ENCODE measurements at places on chromosomes 16 and 17. TPM values are rescaled to one million over a fixed set of nuclear protein-coding genes. Genes with fewer than 3 reads are reported as not detected.

DNA sequence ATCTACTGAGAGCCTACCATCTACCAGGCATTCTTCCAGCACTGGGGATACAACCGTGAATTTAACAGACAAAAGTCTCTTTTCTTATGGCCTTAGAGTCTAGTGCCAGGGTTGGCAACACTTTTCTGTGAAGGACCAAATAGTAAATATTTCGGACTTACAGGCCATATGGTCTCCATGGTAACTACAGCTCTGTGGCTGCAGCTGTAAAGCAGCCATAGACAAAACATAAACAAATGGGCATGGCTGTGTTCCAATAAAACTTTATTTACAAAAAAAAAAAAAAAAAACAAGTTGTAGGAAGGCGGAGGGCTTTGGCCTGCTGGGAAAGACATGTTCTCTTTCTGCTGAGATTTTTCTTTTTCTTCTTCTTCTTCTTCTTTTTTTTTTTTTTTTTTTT lies 98.7 kb downstream of the ABCC12 start:
- H3K36me3 ChIP-seq: no peaks in the 10 kb centered on the region
- H3K27me3 ChIP-seq: no peaks in the 10 kb centered on the region
- no peak overlapping the region for H3K27ac ChIP-seq
- no peaks in the 10 kb centered on the region for H3K4me1 ChIP-seq

Gene EPX
- not detected for total RNA-seq

DNA sequence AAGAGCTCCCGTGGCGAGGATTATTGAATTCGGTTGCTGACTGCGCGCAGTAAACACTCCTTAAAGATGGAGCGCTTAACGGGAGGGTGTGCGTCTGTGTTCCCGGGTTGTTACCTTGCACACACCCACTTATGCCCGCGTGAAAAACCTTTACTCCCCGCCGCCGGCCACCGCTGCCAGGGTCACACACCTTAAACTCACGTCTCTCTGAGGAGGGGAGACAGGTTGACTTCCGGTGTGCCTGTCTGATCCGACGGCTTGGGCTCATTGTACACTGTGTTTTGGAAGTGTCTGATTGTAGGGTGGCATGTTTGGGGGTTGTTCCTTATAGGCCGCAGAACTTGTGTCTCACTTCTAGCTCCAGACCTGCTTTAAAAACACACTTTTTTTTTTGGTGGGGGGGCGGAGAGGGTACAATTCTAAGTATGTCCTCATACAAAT lies 66.8 kb downstream of the KPNA2 start:
- H3K27me3 ChIP-seq: no peaks in the 10 kb centered on the region
- H3K4me1 ChIP-seq: peaks cover 47% of the 10 kb centered on the region
- peak overlapping the region; percentile 91 for H3K27ac ChIP-seq
- no peaks in the 10 kb centered on the region for H3K36me3 ChIP-seq
- peak; percentile 68 for DNase-seq

DNA sequence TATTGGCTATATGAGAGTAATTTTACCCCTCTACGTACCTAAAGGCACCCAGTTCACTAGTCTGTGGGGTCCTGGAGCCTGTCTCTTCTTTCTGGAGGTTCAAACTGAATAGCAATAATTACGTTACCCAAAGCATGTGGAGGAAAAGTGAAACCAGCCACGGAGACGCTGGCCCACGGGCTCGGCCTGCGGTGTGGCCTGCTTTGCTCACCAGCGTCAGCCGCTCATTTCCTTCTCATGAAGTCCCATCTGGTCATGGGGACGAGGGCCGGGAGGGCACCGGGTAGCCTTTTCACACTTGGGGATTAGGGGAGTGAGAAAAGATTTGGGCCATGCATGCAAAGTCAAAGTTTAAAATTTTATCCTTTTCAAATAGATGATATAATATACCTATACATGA lies 26.9 kb downstream of the ELAC2 start:
- H3K4me1 ChIP-seq: peaks cover 3% of the 10 kb centered on the region
- H3K4me3 ChIP-seq: no peak overlapping the region
- no peaks in the 10 kb centered on the region for H3K27me3 ChIP-seq
- DNase-seq: no peak

Gene SLC5A10
- not detected for total RNA-seq

DNA sequence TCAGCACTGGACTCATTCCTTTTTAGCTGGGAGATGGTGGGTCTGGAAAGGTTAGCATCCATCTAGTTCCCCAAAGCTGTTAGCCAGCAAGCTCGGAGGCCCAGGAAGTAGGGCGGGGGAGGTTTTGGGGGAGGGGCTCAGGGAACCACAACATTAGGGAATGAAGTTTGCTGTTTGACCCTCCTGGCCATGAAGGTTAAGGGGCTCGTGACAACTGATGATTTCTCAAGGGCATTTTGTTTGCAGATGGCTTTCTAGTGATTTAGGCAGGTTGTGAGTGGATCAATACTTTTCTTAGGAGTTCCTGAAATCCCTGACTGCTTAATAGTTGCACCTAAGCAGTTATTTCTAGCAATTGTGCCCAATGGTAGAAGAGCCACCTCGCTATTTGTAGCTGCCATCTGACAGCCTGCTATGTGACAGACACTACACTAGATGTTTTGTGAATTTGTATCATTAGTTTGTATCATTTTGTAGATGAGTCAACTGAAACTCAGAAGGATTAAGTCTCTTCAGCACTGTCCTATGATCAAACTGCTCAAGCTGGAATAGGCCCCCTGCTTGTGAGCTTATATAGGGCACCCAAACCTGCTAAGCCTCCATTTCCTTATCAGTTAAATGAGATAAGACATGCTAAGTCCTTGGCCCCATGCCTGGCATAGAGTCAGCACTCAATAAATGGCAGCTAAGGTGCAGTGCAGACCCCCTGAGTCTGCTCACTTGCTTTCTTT lies 146.4 kb downstream of the IRX3 start:
- H3K36me3 ChIP-seq: no peaks in the 10 kb centered on the region
- no peaks in the 10 kb centered on the region for H3K4me1 ChIP-seq
- DNase-seq: no peak
- no peak overlapping the region for H3K27ac ChIP-seq
- no peak overlapping the region for H3K4me3 ChIP-seq

DNA sequence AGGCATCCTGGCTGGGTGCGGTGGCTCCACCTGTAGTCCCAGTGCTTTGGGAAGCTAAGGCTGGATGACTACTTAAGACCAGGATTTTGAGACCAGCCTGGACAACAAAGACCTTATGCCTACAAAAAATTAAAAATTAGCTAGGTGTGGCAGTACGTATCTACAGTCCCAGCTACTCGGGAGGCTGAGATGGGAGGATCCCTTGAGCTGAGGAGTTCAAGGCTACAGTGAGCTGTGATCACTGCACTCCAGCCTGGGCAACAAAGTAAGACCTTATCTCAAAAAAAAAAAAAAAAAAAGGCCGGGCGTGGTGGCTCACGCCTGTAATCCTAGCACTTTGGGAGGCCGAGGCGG lies 6.1 kb downstream of the MVP start:
- H3K4me3 ChIP-seq: no peak overlapping the region
- DNase-seq: peak; percentile 2

DNA sequence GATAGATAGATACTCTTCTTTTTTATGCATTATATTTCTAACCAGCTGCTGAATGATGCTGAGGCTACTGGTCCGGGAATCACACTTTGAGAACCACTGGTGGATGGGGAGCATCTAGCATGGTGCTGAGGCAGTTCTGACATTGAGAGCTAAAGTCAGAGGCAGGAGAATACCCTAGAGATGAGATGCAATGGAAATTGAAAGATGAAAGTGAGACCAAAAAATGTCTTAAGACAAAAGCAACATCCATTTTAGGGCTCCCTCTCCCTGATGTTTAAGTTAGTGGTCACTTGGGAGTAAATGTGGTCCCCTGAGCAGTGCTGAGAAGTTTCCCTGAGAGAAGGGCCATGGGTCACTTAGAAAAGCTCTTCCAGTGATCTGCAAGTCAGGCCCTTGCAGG lies 6.8 kb downstream of the PCTP start:
- no peak for DNase-seq
- H3K4me3 ChIP-seq: no peak overlapping the region
- no peak overlapping the region for H3K27ac ChIP-seq
- H3K36me3 ChIP-seq: peaks cover 10% of the 10 kb centered on the region
- no peaks in the 10 kb centered on the region for H3K27me3 ChIP-seq
- no peaks in the 10 kb centered on the region for H3K4me1 ChIP-seq

Measured in stomach (tissue), 19 donors.